ENCODE measurements at places on chromosomes 6 and 20.
A peak's percentile ranks its signal among the peaks of the same experiment; 100 is the strongest.

- no peak for DNase-seq
- H3K4me3 ChIP-seq, result no peak overlapping the region
- no peaks in the 10 kb centered on the region for H3K36me3 ChIP-seq
- no peaks in the 10 kb centered on the region for H3K27me3 ChIP-seq
These were observed 69.6 kb downstream of the JAG1 start for GRCh38 chr20:10603971-10604864.

- DNase-seq, result no peak
- no peak overlapping the region for H3K4me3 ChIP-seq
- H3K4me1 ChIP-seq, result no peaks in the 10 kb centered on the region
- H3K36me3 ChIP-seq, result no peaks in the 10 kb centered on the region
- H3K27ac ChIP-seq, result no peak overlapping the region
These were observed 53.4 kb downstream of the TRAF3IP2 start for GRCh38 chr6:111552241-111552744.

GRCh38 chr20:10771435-10772140 is 97.8 kb upstream of the JAG1 start:
- no peak overlapping the region for H3K27ac ChIP-seq
- no peaks in the 10 kb centered on the region for H3K36me3 ChIP-seq
- no peaks in the 10 kb centered on the region for H3K27me3 ChIP-seq
- DNase-seq, result no peak

DNA sequence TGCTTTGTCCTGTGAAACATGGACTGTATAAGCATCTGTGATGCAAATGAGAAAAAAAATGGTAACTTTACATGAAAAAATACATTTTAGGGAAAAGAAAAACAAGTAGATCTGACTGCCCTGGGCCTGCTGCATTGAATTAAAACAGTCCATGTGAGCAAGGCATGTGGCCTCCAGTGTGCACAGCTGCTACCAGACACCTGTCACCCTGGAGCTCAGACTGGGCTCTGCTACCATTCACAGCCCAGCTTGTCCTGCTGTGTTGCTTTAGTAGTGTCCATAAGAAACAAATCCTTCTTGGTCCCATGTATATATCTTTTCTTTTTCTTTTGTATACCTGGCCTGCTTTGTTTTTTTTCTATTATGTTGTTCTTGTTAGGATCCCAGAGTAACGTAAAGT is 315.9 kb downstream of the NKAIN2 start:
- no peak overlapping the region for H3K27ac ChIP-seq
- H3K27me3 ChIP-seq, result no peaks in the 10 kb centered on the region
- no peak overlapping the region for H3K4me3 ChIP-seq
- DNase-seq, result no peak
- H3K36me3 ChIP-seq, result no peaks in the 10 kb centered on the region

- no peaks in the 10 kb centered on the region for H3K27me3 ChIP-seq
- no peaks in the 10 kb centered on the region for H3K4me1 ChIP-seq
- no peaks in the 10 kb centered on the region for H3K36me3 ChIP-seq
- DNase-seq, result no peak
These were observed 96.4 kb downstream of the AIG1 start for GRCh38 chr6:143157131-143157530.

DNA sequence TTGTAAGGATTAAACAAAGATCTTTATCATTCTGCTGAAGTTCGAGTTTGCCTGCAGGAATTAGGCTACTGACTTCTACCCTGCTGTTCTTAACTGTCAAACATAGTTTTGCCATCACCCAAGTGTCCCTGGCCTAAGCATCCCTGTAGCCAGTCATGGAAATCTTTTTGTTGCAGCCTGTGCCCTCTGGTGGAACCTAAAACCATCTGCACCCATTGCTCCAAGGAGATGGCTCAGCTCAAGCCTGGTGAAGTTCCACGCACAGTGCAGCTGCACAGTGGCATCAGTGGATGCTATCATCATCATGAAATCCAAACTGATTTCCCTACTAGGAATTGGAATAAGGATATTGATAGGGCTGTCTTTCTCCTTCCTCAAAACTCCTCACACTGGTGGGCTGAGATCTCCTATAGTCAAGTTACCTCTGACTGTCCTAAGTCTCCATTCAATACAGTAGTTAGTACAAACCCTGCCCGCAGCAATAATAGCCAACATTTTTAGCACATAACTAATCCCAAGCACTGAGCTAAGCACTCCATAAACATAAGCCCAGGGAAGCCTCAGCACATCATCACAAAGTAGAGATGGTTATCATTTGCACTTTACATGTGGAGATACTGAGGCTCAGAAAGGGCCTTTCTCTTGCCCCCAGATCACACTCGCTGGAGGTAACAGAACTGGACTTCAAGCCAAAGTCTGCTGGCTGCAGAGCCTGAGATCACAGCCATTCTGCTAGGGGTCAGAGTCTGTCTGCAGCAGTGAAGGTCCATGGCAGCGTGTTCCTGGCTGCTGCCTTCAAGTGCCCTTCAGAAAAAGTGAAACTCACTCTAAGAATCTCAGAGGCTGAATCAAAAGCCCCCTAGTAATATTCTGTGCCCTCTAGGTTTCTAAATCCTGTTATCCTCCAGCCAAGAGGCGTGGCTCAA is 77.2 kb upstream of the MC3R start:
- H3K4me1 ChIP-seq, result no peaks in the 10 kb centered on the region
- DNase-seq, result no peak
- no peak overlapping the region for H3K4me3 ChIP-seq
- H3K36me3 ChIP-seq, result no peaks in the 10 kb centered on the region
- no peaks in the 10 kb centered on the region for H3K27me3 ChIP-seq
- no peak overlapping the region for H3K27ac ChIP-seq

DNA sequence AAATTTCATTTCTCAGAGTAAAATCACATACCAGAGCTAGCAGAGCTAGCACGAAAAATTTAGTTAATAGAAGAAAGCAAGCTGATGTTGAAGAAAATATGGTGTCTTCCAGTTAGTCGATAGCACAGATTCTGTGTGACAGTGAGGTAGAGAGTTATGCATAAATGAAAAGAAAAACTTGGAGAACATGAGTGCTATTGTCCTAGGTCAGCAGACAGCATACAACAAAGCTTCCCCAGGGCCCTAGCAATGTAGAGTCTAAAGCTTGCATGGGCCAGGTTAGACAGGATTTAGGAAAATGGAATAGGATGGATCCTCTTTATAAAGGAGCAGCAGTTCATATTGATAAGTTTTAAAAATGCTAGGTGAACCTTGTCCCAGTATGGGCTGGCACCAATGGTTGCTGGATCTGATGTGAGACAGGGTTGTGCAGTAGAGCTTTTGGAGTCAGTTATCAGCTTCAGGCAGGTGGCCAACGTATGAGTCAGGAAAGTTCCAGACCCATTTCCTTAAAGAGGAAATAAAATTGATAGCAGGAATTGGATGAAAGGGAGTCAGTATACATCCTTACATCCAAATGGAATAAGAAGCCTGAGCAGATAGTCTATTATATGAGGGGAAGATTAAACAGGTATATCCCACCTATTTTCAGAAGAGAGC is 277.2 kb downstream of the FRK start:
- H3K4me3 ChIP-seq, result no peak overlapping the region
- H3K4me1 ChIP-seq, result no peaks in the 10 kb centered on the region
- H3K27ac ChIP-seq, result no peak overlapping the region
- H3K27me3 ChIP-seq, result no peaks in the 10 kb centered on the region
- no peak for DNase-seq
- no peaks in the 10 kb centered on the region for H3K36me3 ChIP-seq

DNA sequence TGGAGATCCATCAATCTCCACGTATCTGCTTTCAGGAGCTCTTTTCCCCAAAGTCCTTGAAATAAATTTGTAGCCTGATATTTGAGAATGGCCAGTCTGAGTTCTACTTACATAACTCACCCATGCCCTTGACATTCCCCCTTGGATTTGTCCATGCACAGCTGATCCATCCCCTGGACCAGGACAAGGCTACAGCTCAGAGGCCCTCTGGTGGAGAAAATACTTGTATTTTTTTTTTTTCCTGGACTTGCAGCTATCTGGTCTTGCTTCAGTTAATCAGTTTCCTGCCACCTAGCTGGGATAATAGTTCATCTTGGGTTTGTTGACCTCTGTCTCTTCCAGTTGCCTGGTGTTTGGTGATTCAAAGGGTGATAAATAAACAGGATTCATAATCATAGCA is 467.6 kb downstream of the DHX35 start:
- no peaks in the 10 kb centered on the region for H3K36me3 ChIP-seq
- no peaks in the 10 kb centered on the region for H3K4me1 ChIP-seq
- DNase-seq, result no peak
- no peaks in the 10 kb centered on the region for H3K27me3 ChIP-seq
- H3K4me3 ChIP-seq, result no peak overlapping the region

GRCh38 chr6:38417521-38417920 is 222.2 kb downstream of the BTBD9 start:
- no peak overlapping the region for H3K27ac ChIP-seq
- no peak for DNase-seq
- no peaks in the 10 kb centered on the region for H3K36me3 ChIP-seq
- no peaks in the 10 kb centered on the region for H3K4me1 ChIP-seq
- no peak overlapping the region for H3K4me3 ChIP-seq

- H3K27ac ChIP-seq, result no peak overlapping the region
- H3K27me3 ChIP-seq, result no peaks in the 10 kb centered on the region
- H3K36me3 ChIP-seq, result no peaks in the 10 kb centered on the region
These were observed 487.7 kb upstream of the BTBD3 start for GRCh38 chr20:11429889-11430519.

DNA sequence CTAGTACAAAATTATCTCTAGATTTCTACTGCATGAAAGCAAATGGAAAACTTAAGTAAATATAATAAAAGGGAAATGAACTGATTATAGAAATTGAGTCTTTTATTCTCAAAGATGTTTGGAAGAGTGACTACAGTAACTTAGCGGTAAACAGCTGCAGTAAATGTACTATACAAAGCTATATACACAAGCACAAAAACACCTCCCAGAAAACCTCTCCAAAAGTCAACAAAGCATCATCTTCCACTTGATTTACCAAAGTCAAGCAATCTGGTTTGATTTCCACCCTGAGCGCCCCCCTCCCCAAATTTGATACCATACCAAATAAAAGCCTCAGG is 142.1 kb upstream of the SHLD1 start:
- no peaks in the 10 kb centered on the region for H3K36me3 ChIP-seq
- H3K27ac ChIP-seq, result peak overlapping the region; percentile 99

- no peaks in the 10 kb centered on the region for H3K36me3 ChIP-seq
- H3K27me3 ChIP-seq, result no peaks in the 10 kb centered on the region
- DNase-seq, result peak; percentile 46
- no peak overlapping the region for H3K4me3 ChIP-seq
- no peaks in the 10 kb centered on the region for H3K4me1 ChIP-seq
- no peak overlapping the region for H3K27ac ChIP-seq
These were observed 214.8 kb upstream of the MMS22L start for GRCh38 chr6:97497713-97498331.

- no peak for DNase-seq
- no peak overlapping the region for H3K4me3 ChIP-seq
- H3K27me3 ChIP-seq, result no peaks in the 10 kb centered on the region
- no peak overlapping the region for H3K27ac ChIP-seq
- H3K36me3 ChIP-seq, result no peaks in the 10 kb centered on the region
These were observed 338.1 kb downstream of the PREX1 start for GRCh38 chr20:48489656-48490055.

- H3K27ac ChIP-seq, result no peak overlapping the region
- H3K4me3 ChIP-seq, result no peak overlapping the region
- no peaks in the 10 kb centered on the region for H3K36me3 ChIP-seq
- no peaks in the 10 kb centered on the region for H3K4me1 ChIP-seq
- H3K27me3 ChIP-seq, result no peaks in the 10 kb centered on the region
These were observed 99.8 kb upstream of the B3GAT2 start for GRCh38 chr6:71056656-71057055.

- H3K27me3 ChIP-seq, result no peaks in the 10 kb centered on the region
- H3K36me3 ChIP-seq, result no peaks in the 10 kb centered on the region
- H3K4me1 ChIP-seq, result no peaks in the 10 kb centered on the region
- DNase-seq, result no peak
- H3K27ac ChIP-seq, result no peak overlapping the region
These were observed 142.2 kb downstream of the MOXD1 start for GRCh38 chr6:132259070-132259469.

- H3K4me3 ChIP-seq, result no peak overlapping the region
- no peak for DNase-seq
- peaks cover 16% of the 10 kb centered on the region for H3K4me1 ChIP-seq
- no peaks in the 10 kb centered on the region for H3K36me3 ChIP-seq
- no peaks in the 10 kb centered on the region for H3K27me3 ChIP-seq
These were observed 394.0 kb downstream of the LAMA2 start for GRCh38 chr6:129276986-129277385.

GRCh38 chr6:4489538-4489937 is 286.7 kb upstream of the CDYL start:
- no peak overlapping the region for H3K4me3 ChIP-seq
- H3K27me3 ChIP-seq, result no peaks in the 10 kb centered on the region

DNA sequence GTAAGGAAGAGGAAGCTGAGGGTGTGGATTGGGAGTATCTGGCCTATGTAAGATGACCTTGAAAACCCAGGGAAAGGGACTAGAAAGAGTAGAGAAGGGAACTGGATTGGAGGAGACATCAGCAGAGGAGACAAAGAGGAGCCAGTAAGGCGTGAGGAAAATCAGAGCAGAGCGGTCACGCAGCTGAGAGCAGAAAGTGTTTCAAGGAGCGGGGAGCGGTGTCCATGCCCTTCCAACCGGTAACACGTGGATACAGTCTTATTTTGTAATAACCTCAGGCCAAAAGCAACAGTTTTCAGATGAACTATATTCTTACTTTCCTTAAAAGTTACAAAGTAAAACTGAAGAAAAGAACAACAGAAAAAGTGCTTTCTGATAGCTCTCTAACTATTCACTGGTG is 36.3 kb downstream of the L3MBTL3 start:
- DNase-seq, result no peak
- H3K4me3 ChIP-seq, result no peak overlapping the region
- no peak overlapping the region for H3K27ac ChIP-seq
- no peaks in the 10 kb centered on the region for H3K27me3 ChIP-seq
- no peaks in the 10 kb centered on the region for H3K4me1 ChIP-seq

- H3K27ac ChIP-seq, result no peak overlapping the region
- no peaks in the 10 kb centered on the region for H3K4me1 ChIP-seq
- H3K4me3 ChIP-seq, result no peak overlapping the region
- no peak for DNase-seq
These were observed 65.1 kb upstream of the PMEPA1 start for GRCh38 chr20:57774951-57775350.

DNA sequence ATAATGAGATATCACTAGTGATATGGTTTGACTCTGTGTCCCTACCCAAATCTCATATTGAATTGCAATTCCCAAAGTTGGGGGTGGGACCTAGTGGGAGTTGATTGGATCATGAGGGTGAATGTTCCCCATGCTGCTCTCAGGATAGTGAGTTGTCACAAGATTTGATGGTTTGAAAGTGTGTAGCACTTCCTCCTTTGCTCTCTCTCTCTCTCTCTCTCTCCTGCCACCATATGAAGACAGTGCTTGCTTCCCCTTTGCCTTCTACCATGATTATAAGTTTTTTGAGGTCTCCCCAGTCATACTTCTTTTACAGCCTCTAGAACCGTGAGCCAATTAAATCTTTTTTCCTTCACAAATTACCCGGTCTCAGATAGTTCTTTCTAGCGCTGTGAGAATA is 1002.0 kb upstream of the ADGRB3 start:
- H3K4me1 ChIP-seq, result no peaks in the 10 kb centered on the region
- H3K4me3 ChIP-seq, result no peak overlapping the region
- DNase-seq, result no peak
- H3K36me3 ChIP-seq, result no peaks in the 10 kb centered on the region
- H3K27ac ChIP-seq, result no peak overlapping the region

- H3K4me1 ChIP-seq, result no peaks in the 10 kb centered on the region
- H3K27me3 ChIP-seq, result no peaks in the 10 kb centered on the region
- no peak overlapping the region for H3K27ac ChIP-seq
- no peak for DNase-seq
These were observed 329.8 kb upstream of the SOX4 start for GRCh38 chr6:21263531-21264287.

GRCh38 chr6:21241231-21242130 is 352.1 kb upstream of the SOX4 start:
- no peak for DNase-seq
- no peak overlapping the region for H3K27ac ChIP-seq
- H3K27me3 ChIP-seq, result no peaks in the 10 kb centered on the region
- no peaks in the 10 kb centered on the region for H3K4me1 ChIP-seq
- H3K4me3 ChIP-seq, result no peak overlapping the region
